NCI-H1417 treated with DMSO at 0.1 percent for 48 hours (cell line): ENCODE measurements at places on chromosomes 5 and 9.

DNA sequence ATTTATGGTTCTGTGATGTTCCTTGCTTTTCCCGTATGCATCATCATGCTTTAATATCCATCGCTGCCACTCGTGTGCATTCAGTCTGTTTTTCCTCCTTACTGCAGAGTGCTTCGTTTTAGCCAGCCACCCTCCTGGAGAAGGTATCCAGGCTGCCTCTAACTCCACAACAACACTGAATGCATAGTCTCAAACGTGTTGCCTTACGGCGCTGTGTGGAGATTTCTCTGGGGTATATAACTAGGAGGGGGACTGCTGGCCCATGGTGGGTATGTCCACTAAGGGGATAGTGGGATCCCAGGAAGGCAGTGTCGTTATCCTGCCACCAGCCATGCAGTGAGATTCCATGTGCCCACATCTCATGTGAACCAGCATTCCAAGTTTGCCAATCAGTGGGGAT, 16.4 kb downstream of the BTNL9 start:
- no peak for DNase-seq

- no peak for DNase-seq
Observed at GRCh38 chr5:154058055-154059038, 19.6 kb downstream of the MFAP3 start.

GRCh38 chr9:137319011-137319738, 17.1 kb upstream of the NRARP start:
- DNase-seq = no peak

DNA sequence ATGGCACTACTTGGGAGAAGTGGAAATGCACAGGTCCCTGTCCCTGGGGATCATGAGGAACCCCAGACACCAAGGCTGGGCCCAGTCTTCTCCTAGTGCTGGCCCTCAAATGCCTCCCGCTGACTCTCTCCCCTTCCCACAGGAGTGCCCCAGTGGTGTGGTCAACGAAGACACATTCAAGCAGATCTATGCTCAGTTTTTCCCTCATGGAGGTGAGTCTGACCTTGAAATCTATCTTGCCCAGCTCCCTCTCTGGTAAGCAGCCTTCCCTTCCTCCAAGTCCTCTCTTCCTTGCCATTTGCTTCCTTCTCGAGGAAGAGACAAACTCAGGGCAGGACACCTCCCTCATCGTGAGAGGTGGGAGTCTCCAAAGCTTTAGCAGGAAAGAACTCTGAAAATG, 63.3 kb upstream of the GABRP start:
- no peak for DNase-seq

DNA sequence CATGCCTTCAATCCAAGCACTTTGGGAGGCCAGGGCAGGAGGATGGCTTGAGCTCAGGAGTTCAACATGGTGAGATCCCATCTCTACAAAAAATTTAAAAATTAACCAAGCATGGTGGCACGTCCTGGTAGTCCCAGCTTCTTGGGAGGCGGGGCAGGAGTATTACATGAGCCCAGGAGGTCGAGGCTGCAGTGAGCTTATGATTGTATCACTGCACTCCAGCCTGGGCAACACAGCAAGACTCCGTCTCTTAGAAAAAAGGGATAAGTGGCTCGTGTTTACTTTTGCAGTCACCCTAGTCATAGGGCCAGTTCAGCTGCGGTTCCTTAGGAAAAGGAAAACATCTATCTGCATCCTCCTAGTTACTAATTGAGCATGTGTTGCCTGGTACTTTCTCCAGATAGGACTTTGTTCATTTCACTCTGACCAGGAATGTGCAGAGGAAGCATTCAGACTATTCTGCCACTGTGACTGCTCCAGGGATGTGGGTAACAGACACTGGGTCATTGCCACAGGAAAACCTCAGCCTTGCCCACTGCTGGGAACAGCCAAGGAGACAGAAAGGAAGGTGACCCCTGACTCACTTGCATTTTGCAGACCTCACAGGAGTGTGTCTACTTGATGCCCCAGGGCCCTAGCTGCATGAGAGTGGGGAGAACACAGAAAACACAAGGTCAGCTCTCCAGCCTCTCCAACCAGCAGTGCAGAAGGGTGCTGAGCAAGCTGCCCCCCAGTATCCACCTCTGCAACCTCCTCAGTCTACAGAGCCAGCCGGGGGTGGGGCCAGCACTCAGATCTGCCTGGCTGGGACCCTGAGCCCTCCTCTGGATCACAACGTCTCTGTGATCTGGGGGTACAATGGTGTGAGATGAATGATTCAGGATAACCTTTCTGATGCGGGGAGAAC, 33.9 kb upstream of the ALDH1B1 start:
- DNase-seq = no peak

- no peak for DNase-seq
Observed at GRCh38 chr5:59678943-59679342, 214.6 kb downstream of the PDE4D start.

DNA sequence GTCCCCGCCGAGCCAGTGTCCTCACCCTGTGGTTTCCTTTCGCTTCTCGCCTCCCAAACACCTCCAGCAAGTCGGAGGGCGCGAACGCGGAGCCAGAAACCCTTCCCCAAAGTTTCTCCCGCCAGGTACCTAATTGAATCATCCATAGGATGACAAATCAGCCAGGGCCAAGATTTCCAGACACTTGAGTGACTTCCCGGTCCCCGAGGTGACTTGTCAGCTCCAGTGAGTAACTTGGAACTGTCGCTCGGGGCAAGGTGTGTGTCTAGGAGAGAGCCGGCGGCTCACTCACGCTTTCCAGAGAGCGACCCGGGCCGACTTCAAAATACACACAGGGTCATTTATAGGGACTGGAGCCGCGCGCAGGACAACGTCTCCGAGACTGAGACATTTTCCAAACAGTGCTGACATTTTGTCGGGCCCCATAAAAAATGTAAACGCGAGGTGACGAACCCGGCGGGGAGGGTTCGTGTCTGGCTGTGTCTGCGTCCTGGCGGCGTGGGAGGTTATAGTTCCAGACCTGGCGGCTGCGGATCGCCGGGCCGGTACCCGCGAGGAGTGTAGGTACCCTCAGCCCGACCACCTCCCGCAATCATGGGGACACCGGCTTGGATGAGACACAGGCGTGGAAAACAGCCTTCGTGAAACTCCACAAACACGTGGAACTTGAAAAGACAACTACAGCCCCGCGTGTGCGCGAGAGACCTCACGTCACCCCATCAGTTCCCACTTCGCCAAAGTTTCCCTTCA, 1.4 kb downstream of the GLIS3 start:
- no peak for DNase-seq

- DNase-seq = no peak
Observed at GRCh38 chr5:4226565-4226964, 630.9 kb downstream of the IRX1 start.

GRCh38 chr5:14286007-14286406, 142.9 kb downstream of the TRIO start:
- no peak for DNase-seq

GRCh38 chr5:11027660-11028059, 266.6 kb upstream of the DAP start:
- no peak for DNase-seq

GRCh38 chr9:108860354-108860753, 1.7 kb upstream of the ACTL7A start:
- no peak for DNase-seq

- no peak for DNase-seq
Observed at GRCh38 chr9:109313351-109313750, 7.5 kb downstream of the EPB41L4B start.

GRCh38 chr9:103410059-103410458, 414.9 kb downstream of the CYLC2 start:
- no peak for DNase-seq

DNA sequence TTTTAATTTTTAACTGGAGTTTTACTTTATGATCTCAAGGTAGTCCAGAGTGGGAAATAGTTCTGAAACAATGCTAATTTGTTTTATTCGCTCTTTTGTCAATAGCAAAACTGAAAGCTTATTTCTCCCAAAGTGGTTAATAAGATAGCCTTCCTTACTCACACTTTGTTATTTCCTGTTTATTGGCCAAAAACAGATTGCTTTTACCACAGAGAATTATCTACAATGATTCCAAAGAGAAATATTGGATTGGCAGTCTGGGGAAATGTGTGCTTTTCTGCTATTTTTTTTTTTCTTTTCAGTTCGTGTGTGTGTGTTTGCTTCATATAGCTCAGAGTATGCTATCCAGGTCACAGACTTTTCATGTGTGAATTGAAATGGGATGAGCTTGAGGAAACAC, 756.7 kb upstream of the RGMB start:
- DNase-seq = no peak
